ENCODE measurements at places on chromosomes 7 and 10. TPM values are rescaled to one million over a fixed set of nuclear protein-coding genes. Genes with fewer than 3 reads are reported as not detected.

DNA sequence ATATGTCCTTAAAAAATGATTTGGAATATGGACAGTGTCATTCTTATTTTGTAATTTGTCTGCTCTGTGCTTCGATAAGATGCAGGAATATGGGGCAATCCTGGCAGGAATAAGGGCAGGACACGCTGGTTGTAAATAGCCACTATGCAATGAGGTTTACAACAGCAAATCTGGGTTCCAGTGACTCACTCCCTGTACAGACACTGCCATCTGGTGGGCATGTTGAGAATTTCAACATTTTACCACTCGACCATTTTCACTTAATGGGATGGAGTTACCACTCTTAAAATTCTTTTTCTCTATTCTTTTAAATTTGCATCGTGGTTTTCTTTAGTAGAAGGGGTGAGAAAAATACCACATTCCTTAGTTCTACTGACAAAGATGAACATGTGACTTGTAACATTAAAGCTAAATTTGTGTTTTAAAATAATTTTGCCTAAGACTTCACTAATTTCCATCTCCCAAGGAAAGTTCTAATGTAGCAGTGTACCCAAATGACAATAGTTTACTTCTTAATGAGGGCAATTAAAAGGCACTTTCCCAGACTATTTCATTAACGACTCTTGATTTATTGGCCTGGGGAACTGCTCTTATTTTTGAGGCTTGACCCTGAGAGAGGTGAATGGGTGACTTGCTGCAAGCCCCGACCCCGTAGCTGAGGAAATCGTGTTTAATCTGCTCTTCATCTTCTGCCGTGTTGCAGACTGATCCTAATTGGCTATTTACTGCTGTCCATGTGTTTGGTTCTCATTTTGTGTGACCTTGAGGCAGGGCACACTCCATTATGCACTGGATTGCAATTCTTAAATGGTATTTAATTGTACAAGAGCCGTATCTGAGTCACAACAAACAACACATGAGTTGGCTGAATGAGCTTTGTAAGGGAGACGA lies 173.6 kb upstream of the IMMP2L start:
- no peak overlapping the region for H3K4me3 ChIP-seq
- no peak for DNase-seq
- H3K36me3 ChIP-seq: no peaks in the 10 kb centered on the region
- H3K27me3 ChIP-seq: no peaks in the 10 kb centered on the region

CRTAC1 gene
- polyA plus RNA-seq: 0.22 TPM

FBH1 gene
- 33.4 TPM for polyA plus RNA-seq

- peaks cover 9% of the 10 kb centered on the region for H3K27me3 ChIP-seq
- no peak for DNase-seq
- no peak overlapping the region for H3K4me3 ChIP-seq
- no peak overlapping the region for H3K27ac ChIP-seq
- H3K36me3 ChIP-seq: no peaks in the 10 kb centered on the region
- H3K4me1 ChIP-seq: no peaks in the 10 kb centered on the region
These were observed 35.8 kb downstream of the IQUB start for GRCh38 chr7:123498601-123499000.

DNA sequence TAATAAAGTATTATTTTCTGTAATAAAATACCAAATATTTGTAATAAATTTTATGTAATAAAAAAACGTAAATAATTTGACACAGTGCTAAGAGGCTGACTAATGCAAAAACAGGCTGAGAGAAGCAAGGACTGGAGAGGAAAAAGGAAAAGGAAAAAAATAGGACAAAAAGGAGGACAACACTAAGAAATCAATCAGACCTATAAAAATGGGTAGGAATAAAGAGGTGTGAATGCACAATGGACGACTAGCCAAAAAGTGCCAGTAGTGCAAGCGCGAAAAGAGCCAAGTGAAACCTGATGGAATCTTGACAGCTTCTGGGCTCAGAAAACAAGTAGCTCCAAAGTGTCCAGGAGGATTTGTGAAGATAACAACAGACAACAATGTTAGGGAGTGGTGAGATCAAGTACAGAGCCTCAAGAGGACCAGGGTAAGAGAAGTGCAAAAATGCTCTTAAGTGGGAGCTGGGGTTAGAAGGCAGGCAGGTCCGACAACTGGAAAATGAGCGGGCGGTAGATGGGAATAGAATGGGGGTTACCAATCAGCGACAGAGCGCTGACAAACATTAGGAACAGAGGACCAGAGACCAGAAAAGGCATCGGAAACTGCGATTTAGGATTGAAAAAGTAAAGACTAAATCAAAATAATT lies 1.2 kb downstream of the BRAF start:
- peaks cover 30% of the 10 kb centered on the region for H3K4me1 ChIP-seq
- H3K4me3 ChIP-seq: peak overlapping the region; percentile 80
- H3K27me3 ChIP-seq: no peaks in the 10 kb centered on the region
- no peaks in the 10 kb centered on the region for H3K36me3 ChIP-seq

- peak overlapping the region; percentile 57 for H3K27ac ChIP-seq
- DNase-seq: no peak
- H3K27me3 ChIP-seq: no peaks in the 10 kb centered on the region
- no peaks in the 10 kb centered on the region for H3K4me1 ChIP-seq
- H3K36me3 ChIP-seq: no peaks in the 10 kb centered on the region
These were observed 131.3 kb upstream of the NPVF start for GRCh38 chr7:25359471-25360059.

SFTPA1 gene
- polyA plus RNA-seq: 0.30 TPM

GRCh38 chr7:34844936-34845665 lies 187.1 kb downstream of the NPSR1 start:
- H3K4me1 ChIP-seq: no peaks in the 10 kb centered on the region
- H3K27ac ChIP-seq: no peak overlapping the region
- H3K4me3 ChIP-seq: no peak overlapping the region

- no peak for DNase-seq
- H3K27ac ChIP-seq: no peak overlapping the region
- H3K4me1 ChIP-seq: no peaks in the 10 kb centered on the region
- H3K36me3 ChIP-seq: no peaks in the 10 kb centered on the region
These were observed 17.8 kb downstream of the NPSR1 start for GRCh38 chr7:34675749-34676374.

GRCh38 chr10:50605269-50605950 lies 18.3 kb downstream of the SGMS1 start:
- no peak overlapping the region for H3K27ac ChIP-seq
- no peak overlapping the region for H3K4me3 ChIP-seq
- H3K27me3 ChIP-seq: no peaks in the 10 kb centered on the region

TSPAN33 gene
- 57.9 TPM for polyA plus RNA-seq

DNA sequence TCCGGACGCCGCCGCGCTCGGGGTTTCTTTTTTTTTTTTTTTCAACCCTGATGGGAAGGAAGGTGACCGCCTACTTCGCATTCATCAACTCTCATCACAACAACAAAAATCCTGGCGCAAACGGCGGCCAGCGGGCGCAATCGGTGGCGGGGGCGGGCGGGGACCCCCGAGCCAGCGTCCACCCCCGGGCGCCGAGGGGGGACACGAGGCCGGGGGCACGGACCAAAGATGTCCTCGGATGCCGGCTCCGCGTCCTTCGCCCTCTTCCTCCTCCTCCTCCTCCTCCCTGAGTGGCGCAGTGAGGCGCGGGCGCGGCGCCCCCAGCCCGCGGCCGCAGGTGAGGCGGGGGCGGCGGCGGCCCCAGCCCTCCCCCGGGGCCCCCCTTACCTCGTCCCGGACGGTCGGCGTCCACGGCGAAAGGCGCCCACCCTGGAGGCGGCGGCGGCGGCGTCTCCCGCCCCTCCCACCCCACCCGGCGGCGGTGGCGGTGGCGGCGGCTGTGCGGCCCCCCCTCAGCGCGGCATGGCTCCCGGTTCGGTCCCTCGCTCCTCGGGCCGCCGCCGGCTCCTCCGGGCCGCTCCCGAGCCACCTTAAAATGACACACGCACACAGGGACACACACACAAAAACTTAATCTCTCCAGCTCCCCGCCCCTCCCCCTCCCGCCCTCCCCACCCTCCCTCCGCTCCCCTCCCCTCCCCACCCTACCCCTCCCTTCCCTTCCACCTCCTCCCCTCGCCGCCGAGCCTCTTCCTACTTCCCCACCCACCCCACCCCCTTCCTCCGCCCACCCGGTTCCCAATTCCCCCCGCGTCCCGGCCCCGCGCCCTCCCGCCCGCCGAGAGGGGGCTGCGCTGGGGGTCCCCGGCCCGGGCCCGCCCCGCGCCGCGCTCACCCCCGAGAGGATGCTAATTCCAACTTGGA lies at the start of gene CTBP2:
Gene CTBP2 (minus strand): TSS at position 632 of the 924 bp plus-strand sequence.
- H3K27ac ChIP-seq: peak within 1 kb of the TSS; percentile 96
- peak; percentile 87 for DNase-seq
- H3K27me3 ChIP-seq: peaks cover 46% of the 10 kb centered on the region
- H3K36me3 ChIP-seq: no peaks in the 10 kb centered on the region
- H3K4me1 ChIP-seq: peaks cover 9% of the 10 kb centered on the region

DNA sequence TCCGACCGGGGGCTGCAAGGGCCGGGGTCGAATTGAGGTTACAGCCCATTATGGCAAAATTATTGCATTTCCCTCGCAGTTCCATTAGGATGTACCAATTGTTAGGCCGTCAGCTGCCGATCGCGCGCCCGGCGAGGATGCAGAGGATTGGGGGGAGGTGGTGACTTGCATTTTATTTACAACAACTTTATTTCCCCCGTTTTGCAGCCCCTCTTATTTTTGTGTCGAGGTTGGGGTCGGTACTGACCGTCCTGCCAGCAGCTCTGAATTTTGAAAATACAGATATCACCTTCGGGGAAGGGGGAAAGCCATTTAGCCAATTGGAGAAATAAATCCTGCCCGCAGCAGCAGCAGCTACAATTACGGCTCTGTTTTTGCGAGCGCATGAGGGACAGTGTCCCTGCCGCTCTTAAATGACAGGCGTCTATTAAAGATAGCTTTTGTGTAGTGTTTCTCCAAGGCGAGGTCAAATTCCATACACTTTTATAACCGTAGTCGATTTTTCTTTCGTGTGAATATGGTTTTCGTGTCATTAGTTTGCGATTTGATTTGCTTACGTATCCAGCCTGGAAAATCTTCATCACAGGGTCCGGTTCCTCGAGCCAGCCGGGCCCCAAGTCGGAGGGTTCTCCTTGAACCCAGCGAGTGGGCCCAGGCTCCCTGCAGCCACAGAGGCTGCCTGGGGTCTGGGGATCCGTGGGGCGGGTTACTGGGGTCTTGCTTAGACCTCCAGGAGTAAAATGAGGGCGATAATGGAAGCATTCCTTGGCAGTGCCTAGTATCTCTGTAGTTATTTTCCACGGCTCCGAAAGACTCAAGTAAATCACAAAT lies 684 bp upstream of the HOXA5 start:
- no peak overlapping the region for H3K27ac ChIP-seq
- peaks cover 40% of the 10 kb centered on the region for H3K27me3 ChIP-seq
- H3K4me3 ChIP-seq: peak overlapping the region; percentile 67
- peaks cover 22% of the 10 kb centered on the region for H3K4me1 ChIP-seq
- H3K36me3 ChIP-seq: no peaks in the 10 kb centered on the region

HHEX gene
- 81.1 TPM for polyA plus RNA-seq

DNA sequence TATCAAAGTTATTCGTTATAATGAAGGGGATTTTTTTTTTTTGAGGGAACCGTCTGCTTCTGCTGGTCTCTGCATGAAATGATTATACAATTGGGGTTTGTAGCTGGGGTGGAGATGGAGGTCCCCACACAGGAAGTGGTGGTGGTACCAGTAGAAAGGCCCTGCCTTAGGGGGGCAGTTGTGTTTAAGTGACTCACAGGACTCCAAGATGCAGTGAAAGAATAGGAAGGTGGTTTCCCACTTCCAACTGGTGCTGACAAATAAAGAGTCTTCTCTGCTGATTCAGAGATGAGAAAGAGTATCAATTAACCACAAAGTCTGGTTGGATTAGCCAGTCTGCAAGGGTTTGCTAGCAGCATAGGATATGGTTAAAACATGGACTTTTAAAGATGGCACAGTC lies 376.0 kb downstream of the SORCS3 start:
- H3K36me3 ChIP-seq: no peaks in the 10 kb centered on the region
- no peaks in the 10 kb centered on the region for H3K27me3 ChIP-seq
- no peaks in the 10 kb centered on the region for H3K4me1 ChIP-seq
- no peak overlapping the region for H3K4me3 ChIP-seq
- no peak overlapping the region for H3K27ac ChIP-seq

MARVELD1 gene
- 7.8 TPM for polyA plus RNA-seq

GRCh38 chr7:42022056-42022455 lies 215.0 kb downstream of the GLI3 start:
- H3K4me1 ChIP-seq: no peaks in the 10 kb centered on the region
- no peak overlapping the region for H3K4me3 ChIP-seq
- H3K36me3 ChIP-seq: no peaks in the 10 kb centered on the region
- no peak overlapping the region for H3K27ac ChIP-seq

GRCh38 chr7:77238703-77239136 lies 39.1 kb upstream of the FGL2 start:
- H3K27me3 ChIP-seq: no peaks in the 10 kb centered on the region
- H3K4me1 ChIP-seq: no peaks in the 10 kb centered on the region
- DNase-seq: peak; percentile 78
- H3K27ac ChIP-seq: peak overlapping the region; percentile 86

DNA sequence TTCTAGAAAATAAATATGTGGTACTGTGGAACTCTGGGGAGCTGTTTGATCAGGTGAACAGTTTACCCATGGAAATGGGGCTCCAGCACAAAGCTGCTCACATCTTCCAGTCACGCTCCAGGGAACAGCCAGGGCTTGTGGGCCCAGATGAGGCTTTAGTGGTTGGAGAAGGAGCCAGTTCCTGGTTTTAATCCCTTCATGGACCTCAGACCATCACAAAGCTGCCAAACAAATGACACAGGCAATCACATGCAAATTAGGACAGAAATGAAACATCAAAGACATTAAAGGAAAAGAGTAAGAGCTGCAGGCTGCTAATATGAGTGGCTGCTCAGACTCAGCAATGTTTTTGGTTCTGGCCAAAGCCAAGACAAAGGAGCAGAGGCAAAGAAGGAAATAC lies 2.2 kb upstream of the ATP6V0E2 start:
- H3K27me3 ChIP-seq: no peaks in the 10 kb centered on the region
- H3K4me1 ChIP-seq: peaks cover 78% of the 10 kb centered on the region
- no peak overlapping the region for H3K27ac ChIP-seq
- H3K4me3 ChIP-seq: no peak overlapping the region

- no peaks in the 10 kb centered on the region for H3K36me3 ChIP-seq
- H3K4me1 ChIP-seq: peaks cover 31% of the 10 kb centered on the region
- DNase-seq: peak; percentile 96
- peaks cover 8% of the 10 kb centered on the region for H3K27me3 ChIP-seq
- H3K4me3 ChIP-seq: no peak overlapping the region
- H3K27ac ChIP-seq: peak overlapping the region; percentile 69
These were observed 13.4 kb upstream of the WDFY4 start for GRCh38 chr10:48670978-48671913.

GRCh38 chr10:80015911-80016830 lies 62.3 kb upstream of the TMEM254 start:
- H3K27ac ChIP-seq: no peak overlapping the region
- no peaks in the 10 kb centered on the region for H3K36me3 ChIP-seq
- no peaks in the 10 kb centered on the region for H3K27me3 ChIP-seq
- DNase-seq: no peak
- H3K4me3 ChIP-seq: no peak overlapping the region

JAKMIP3 gene
- 0.13 TPM for polyA plus RNA-seq
